H7 (cell line): ENCODE measurements at places on chromosomes 7 and 10. TPM values are rescaled to one million over a fixed set of nuclear protein-coding genes. Genes with fewer than 3 reads are reported as not detected.

DNA sequence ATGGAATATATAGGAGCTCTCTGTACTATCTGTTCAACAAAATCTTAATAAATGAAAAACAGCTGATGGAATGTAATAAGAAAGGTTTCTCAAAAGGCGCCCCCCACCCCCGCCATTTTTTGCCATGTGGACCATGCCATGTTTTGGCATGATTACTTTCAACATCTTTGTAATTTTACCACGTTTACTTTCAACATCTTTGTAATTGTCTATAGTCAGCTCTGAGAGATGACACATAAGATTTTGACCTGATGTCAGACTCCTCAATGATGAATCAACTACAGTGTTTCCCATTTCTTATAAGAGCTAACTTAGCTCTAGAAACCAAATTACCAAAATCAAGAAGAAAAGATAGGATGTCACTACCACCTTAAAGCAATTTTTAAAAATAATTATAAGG, 144.9 kb upstream of the AHR start:
- no peak for DNase-seq

GRCh38 chr7:38883706-38884105, 25.3 kb downstream of the VPS41 start:
- no peak for DNase-seq

Gene HPSE2
- 0.30 and 0.48 TPM in 2 replicates for total RNA-seq

GRCh38 chr7:16637379-16637778, 8.2 kb downstream of the ANKMY2 start:
- DNase-seq, result no peak

Gene MAGI2
- total RNA-seq, result 6.2 and 8.6 TPM in 2 replicates

DNA sequence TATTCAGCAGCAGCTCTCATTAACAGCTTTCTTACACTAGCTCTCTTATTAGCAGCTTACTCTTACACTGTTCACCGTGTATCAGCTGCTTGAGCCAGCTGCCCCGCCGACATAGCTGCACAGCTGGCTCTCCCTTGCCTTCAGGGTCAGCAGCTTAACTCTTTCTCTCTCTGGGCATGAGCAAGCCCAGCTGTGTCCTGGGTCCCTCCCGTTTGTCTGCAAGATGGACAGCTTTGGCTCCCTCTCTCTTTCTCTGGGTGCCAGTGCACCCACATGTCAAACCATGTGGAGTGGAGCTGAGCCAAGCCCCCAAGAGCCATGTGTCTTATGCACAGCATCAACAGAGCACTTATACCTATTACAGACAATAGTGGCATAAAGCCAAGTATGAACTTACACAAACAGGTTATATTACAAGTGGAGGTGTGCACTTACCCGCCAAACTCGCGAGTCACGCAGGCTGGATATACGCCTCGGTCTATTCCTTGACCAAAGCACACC, 35.7 kb upstream of the MTPAP start:
- peak; percentile 71 for DNase-seq

DNA sequence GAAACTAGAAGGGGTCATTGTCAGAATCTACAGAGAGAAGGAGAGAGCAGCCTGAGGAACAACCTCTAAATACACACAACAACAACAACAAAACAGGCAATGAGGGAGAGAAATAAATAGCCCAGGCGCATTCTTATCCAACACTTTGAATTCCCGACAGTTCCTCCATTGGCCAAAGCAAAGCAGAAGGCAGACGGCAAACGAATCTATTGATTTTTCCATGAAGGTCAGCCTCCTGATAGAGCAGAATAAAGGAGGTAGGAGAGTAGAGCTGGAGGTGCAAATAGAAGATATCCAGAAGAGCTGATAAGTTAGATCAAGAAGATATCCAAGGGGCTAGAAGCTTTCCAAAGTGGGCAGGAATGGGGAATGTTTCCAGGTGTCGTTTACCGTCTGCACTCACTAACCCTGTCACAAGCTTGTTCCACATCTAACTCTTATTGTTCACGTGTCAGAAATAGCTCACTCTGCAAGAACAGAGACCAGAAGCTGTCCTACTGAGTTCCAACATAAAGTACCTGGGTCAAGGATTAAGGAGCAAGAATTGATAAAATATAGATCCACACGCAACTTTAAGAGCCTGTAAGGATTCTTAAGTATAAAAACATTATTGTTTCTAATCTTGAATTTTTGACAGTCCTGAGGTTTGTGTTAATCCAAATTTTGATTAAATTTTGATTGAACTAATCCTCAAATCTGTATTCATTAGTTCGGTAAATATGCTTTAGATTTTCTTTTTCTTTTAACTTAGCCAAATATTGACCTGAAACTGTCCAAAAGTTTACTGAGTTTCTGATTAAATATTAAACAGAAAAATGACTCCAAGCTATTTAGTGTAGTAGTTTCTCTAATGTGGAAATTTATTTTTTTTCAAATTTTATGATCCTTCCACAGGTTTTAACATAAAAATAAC, 45.7 kb downstream of the PTN start:
- DNase-seq, result no peak

GRCh38 chr7:138295049-138295637, 164.9 kb upstream of the TRIM24 start:
- no peak for DNase-seq

Gene TRIM73
- total RNA-seq, result 1.4 and 5.7 TPM in 2 replicates

GRCh38 chr7:152459724-152460251, 24.0 kb upstream of the KMT2C start:
- no peak for DNase-seq

Gene DPP6
- total RNA-seq, result 1.1 and 1.6 TPM in 2 replicates
